Neural crest cell (in vitro differentiated cells): ENCODE measurements at places on chromosomes 11 and 22. TPM values are rescaled to one million over a fixed set of nuclear protein-coding genes. Genes with fewer than 3 reads are reported as not detected.

GRCh38 chr22:44493206-44493605 lies 4.8 kb downstream of the RTL6 start:
- no peak for DNase-seq

- DNase-seq: no peak
These were observed 17.0 kb downstream of the CD3E start for GRCh38 chr11:118321386-118322082.

- DNase-seq: no peak
These were observed 1.8 kb downstream of the AHNAK start for GRCh38 chr11:62544581-62545436.

GRCh38 chr11:105219269-105219668 lies 79.7 kb upstream of the CARD18 start:
- DNase-seq: no peak

- no peak for DNase-seq
These were observed 65.6 kb upstream of the SESN3 start for GRCh38 chr11:95296621-95297025.

DNA sequence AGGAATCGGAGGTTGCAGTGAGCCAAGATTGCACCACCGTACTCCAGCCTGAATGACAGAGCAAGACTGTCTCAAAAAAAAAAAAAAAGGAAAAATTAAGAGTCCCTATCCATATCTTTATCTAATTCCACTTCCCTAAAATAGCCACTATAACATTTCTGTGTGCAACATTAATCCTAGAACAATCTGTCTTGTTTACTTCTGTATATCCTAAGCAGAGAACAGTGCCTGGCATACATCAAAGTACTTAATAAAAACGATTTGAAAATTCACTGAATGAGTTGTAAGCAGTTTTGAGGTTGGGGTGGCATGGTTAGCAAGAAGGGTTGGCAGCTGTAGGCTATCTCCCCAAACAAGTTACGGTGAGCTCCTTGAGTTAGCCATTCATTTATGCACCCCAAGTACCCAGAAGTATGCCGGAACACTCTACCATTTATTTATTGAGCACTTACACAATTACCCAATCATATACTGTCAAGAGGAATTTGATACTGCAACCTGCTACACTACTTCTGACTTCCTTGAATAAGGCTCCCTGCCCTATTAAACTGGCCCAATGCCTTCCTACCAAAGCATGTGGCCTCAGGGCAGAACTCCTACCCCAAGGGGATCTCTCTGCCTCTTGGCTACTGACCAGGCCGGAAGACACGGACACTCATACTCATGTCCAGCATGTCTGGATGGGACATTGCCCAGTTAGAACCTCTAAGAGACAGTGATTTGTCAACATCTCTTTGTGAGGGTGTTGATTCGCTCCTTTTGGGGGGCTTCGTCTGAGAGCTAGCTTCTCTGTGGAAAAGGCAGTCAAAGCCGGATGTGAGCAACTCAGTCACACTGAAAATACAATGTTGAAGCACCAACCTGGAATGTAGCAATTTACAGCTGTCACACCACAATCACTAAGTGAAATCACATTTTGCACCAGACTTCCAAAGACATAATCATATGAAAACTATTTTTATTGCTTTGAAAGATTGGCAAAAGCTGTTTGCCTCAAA lies 16.3 kb upstream of the TMEM41B start:
- no peak for DNase-seq

DNA sequence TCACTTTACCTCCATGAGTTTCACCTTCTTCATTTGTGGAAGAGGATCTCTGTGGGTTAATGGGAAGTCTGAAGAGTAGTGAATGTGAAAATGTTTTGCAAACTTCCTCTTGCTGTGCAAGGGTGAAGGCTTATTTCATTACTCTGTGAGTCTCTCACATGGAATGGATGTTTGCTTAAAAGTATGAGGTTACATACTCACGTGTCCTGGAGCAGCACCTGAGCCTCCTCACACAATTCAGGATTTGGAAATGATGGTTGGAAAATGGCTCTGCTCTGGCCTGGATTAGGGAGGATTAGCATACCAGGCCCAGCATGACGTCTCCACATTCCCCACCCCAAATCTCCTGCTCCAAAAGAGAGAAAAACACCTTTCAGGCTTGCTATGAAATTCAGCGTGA lies 4.8 kb downstream of the GRAMD1B start:
- DNase-seq: no peak

The ELF5 gene
- not detected in 2 replicates for total RNA-seq
